ENCODE measurements at places on chromosomes 6 and 20.
A peak's percentile ranks its signal among the peaks of the same experiment; 100 is the strongest.

DNA sequence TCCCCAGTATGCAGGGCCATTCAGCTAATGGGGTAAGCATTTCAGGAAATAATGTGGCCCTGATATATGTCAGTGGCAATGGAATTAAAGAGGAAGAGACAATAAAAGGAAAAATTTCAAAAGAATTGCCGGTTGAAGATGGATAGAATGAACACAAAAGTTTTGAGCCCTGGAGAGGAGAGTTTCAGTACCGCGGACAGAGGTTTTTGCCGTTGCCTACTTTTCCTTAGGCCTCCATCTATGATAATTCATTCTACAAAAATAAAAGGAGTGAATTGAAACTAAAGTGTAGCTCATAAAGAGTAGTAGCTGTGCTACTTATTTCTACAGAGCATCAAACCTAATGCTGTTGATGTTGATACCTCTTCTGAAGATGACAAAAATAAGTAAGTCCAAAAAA lies 140.7 kb downstream of the RNASET2 start:
- no peak for DNase-seq

DNA sequence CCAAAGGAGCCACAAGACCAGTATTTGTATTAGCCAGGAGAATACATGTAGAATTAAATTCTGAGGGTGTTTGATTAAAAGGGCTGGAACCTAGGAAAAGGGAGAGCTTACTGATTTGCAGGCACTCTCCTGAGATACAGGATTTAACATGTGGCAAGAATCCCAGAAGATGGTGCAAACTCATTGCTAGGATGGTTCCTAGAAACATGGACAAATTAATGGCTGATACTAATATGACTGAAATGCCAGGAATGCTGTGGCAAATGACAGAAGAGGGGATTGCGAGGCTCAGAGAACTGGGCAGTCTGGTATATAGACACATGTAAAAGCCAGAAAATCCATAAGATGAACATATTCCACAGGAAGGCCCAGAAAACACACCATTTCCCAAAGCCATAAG lies 118.1 kb downstream of the RWDD2A start:
- DNase-seq = no peak

- DNase-seq = no peak
Measured at GRCh38 chr20:40279390-40279789, 409.6 kb downstream of the MAFB start.

DNA sequence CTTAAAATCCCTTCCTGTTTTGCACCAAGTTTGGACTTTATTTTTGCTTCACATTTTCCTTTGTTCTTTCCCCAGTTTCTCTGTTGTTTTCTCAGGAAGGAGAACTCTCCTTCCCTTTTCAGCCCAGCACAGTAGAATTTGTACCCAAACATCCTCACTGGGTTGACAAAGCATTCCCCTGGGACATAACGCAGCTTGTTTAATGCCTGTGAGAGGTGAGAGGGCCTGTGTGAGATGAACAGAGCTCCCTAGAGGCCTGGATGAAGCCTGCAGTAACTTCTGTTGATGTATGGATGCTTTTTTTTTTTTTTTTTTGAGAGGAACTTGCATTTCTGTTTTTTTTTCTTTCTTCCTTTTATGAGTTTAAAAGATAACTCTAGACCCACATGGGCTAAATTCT lies 104.9 kb upstream of the SLC22A23 start:
- DNase-seq = no peak

GRCh38 chr6:85137865-85138264 lies 312.0 kb upstream of the NT5E start:
- DNase-seq = no peak

- DNase-seq = no peak
Measured at GRCh38 chr20:48772183-48772976, 55.4 kb downstream of the PREX1 start.

- no peak for DNase-seq
Measured at GRCh38 chr20:4555188-4555890, 166.4 kb upstream of the PRND start.

GRCh38 chr20:24206995-24207394 lies 218.4 kb upstream of the GGTLC1 start:
- DNase-seq = no peak

- no peak for DNase-seq
Measured at GRCh38 chr6:27669624-27670301, 196.9 kb upstream of the ZNF184 start.

GRCh38 chr20:24870881-24871280 lies 78.2 kb upstream of the CST7 start:
- no peak for DNase-seq

DNA sequence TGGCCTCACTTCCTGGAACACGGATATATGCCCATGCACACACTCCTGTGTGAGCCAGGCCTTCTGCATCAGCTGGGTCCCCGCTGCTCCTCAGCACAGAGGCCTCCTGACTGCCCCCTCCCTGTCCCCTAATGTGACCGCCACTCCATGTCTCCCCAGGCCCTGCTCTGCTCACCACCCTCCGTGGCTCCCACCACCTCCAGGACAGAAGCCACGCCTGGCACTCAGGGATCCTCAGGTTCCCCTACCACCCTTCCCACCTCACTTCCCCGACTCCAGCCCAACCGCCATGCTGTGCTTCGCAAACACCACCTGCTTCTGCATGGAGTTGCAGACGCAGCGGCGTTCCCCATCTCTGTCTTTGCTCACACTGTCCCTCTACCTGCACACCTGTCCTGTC lies 4.3 kb upstream of the SRC start:
- no peak for DNase-seq

DNA sequence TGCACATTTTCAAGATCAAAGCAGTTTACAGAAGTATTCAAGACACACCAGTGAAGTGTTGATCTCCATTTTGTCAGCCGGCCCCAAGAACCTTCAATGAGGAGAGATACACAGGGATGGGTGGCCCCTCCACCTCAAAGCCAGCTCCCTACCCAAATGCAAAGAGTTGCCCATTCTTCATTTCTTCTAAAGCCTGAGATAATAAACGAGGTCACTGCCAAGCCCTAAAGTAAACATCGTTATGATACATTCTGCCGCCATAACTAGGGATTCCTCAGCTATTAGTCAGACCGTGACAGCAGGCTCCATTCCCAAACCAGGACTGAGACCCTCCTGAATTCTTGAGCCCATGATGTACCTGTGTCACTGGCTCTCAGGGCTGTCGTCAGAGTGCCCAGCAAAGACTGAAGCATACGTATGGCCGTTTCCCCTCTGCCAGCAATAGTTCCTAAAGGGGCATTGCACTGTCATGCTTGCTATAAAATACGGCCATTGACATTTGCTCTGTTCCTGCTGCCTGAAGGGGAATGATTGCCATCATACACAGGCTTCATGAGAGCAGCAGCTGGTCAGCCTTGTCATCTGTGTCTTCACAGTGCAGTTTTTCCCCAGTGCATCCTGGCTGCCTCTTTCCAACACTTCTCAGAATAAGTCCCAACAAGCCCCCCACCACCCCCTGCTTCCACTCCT lies 41.7 kb downstream of the ISM1 start:
- no peak for DNase-seq

DNA sequence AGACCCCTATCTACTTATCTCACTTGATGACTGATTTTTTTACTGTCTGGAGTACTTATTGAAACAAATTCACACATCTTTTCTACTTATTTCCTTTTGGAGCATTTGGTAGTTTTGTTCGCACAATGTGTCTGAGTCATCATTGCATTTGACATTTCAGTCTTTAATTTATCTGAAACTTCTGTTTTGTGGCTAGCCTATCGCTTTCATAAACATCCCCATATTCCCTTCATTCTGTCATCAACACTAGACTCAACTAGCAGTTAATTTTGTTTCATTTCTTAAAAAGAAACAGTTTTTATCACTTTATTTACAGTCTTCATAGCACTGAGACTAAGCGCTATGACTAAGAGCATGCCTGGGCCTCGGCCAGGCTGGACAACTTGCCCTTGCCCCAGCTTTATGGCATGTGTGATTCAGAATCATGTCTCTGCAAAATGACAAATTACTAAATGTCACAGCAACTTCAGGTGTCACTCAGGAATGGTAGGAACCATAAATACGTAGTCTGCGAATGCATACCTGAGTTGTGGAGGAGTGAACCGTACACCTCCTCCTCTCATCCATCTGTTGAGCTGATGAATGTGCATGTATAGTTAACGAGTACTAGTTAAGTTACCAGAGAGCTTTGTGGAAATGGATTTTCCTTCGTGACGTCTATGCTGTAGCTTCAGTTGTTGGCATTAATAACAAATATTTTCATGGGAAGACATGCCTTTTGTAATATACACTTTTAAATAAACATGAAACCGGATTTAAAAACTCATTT lies 16.2 kb downstream of the L3MBTL3 start:
- DNase-seq = no peak

- no peak for DNase-seq
Measured at GRCh38 chr6:96917098-96917497, 7.4 kb upstream of the KLHL32 start.

DNA sequence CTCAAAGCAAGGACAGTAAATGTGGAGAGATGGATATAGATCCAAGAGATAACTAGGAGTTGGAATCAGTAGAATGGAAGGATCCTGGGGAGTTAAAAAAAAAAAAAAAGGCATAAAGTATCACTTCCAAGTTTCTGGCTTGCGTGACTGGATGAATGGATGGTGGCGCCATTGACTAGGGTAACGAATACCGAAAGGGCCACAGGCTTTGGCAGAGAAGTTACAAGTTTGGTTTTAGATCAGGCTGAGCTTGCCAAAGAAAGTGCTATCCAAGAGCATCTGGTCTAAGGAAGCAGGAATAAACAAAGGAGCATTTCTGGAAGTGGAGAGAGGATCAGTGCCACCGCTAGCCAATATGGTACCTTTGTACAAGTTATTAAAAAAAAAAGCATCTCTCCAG lies 17.5 kb downstream of the L3MBTL1 start:
- DNase-seq = no peak

- DNase-seq = peak; percentile 25
Measured at GRCh38 chr20:47985092-47985850, 200.0 kb upstream of the SULF2 start.

DNA sequence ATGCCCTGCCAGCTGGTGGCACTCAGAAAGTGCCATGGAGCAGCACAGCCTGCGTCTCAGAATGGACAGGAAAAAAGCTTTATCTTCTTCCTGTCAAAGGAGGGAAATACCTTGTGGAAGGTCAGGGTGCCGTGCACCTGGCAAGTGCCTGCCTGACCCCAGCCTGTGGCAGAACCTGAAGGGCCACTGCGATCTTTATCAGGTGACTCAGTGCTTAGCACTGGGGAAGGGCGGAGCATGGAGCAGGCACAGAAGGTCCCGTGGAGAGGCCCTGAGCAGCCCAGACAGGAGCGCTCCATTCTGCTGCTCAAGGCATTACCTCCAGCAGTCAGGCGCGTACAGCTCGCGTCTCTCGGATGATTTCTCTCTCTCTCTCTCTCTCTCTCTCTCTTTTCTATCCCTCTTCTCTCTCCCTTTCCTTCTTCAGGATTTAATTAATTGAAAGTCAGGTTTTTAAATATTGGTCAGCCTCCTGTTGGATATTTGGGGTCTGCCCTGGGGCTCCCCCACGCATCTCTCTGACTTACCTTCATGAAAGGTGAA lies 31.7 kb downstream of the FOXC1 start:
- DNase-seq = no peak

DNA sequence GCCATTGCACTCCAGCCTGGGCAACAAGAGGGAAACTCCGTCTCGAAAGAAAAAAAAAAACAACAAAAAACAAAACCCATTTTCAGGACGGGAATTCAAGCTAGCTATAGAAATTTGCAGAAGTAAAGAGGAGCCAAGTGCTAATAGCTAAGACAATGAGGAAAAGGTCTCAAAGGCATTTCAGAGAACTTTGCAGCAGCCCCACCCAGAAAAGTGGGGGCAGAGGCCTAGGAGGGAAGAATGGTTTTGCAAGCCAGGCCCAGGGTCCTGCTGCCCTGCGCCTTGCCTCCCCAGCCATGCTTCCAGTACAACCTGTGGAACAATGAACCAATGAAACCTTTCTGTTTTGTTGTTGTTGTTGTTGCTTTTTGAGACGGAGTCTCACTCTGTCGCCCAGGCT lies 38.3 kb upstream of the SAMHD1 start:
- DNase-seq = no peak

DNA sequence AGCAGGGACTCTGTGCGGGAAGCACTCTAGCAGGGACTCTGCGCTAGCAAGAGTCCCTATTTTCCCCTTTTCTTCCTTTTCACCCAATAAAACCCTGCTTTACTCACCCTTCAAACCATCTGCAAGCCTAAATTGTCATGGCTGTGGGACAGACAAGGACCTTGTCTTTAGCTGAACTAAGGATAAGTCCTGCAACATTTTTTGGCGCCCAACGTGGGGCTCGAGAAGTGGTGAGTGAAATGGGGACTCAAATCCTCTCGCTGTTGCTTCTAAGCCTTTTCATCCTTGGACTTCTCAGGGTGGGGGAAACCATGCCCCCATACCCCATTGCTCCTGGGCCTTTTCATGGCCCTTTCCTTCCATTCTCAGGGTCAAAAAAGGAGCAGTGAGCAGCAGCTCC lies 46.4 kb downstream of the IMPG1 start:
- DNase-seq = no peak

DNA sequence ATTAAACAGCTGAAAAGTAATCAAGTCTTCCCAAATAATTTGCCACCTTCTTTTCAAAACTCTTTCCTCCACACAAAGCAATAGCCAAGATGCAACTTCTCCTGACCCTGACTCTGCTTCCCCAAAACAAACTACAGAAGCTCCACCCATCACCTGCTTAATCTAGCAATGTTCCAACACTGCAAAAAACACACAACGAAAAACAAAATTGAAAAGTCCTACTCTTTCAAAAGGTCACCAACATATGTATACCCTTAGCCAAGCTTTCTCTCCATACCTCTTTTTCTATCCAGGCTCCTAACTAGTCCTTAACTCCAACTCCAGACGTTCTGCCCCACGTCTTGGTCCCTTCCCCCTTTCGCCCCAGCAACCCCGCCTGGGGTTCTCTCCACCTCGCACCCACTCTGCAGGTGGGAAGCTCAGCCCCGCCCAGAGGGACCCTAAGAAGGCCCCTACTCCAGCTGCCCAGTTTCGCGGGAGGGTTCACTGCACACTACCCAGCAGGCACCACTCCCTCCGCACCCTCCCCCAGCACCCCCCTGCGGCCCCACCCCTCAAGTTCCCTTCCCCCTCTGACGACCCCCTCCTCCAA lies 717 bp downstream of the CSNK2A1 start:
- DNase-seq = no peak

- DNase-seq = no peak
Measured at GRCh38 chr20:41902346-41902745, 284.2 kb upstream of the CHD6 start.

DNA sequence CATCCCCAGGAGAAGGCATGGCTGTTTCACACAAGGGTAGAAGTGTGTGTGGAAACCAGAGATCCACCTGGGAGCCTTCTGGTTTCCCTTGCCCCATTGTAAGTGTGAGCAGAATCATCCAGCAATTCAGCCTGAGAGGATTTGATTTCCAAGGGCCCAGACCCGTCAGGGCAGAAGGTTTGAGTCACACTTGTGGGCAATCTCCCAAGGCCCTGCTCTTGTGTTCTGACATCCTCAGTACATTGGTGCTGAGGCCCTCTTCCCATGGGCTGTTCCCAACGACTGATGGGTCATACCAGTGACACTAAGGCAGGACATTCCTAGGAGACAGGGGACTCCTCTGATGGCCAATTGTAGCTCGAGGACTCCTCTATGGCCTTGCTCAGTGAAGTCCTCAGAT lies 58.2 kb upstream of the POLR1H start:
- DNase-seq = no peak

- DNase-seq = no peak
Measured at GRCh38 chr6:169028343-169028742, 225.3 kb downstream of the THBS2 start.

- DNase-seq = no peak
Measured at GRCh38 chr6:43491750-43492661, 14.6 kb downstream of the TJAP1 start.
